ENCODE measurements at places on chromosomes 6 and 20.

DNA sequence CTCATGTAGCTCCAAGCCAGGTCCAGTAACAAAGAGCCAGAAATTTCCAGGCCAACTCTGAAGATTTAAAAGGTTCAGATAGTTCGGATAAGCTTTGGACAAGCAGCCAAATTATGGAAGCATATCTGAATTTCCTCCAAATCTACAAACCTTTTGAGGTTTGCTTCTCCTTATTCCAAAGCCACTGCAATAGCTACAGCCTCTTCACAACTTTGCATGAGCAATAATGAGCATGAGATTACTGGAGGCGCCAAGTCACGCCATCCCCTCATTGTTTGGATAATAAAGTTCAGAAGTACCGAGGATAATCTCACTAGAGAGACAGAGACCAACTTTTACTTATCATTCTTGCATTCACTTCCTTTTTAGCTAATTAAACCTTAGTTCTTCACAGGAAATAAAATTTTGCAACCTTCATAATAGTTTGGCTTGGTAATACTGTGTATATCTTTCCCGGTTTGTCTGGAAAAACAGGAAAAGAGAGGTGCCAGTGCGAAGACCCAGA, 329.6 kb upstream of the RSPO3 start:
- no peak for DNase-seq

- DNase-seq, result no peak
Observed at GRCh38 chr6:133404151-133404550, 163.0 kb downstream of the EYA4 start.

- no peak for DNase-seq
Observed at GRCh38 chr6:44289726-44290260, 19.5 kb downstream of the TMEM151B start.

DNA sequence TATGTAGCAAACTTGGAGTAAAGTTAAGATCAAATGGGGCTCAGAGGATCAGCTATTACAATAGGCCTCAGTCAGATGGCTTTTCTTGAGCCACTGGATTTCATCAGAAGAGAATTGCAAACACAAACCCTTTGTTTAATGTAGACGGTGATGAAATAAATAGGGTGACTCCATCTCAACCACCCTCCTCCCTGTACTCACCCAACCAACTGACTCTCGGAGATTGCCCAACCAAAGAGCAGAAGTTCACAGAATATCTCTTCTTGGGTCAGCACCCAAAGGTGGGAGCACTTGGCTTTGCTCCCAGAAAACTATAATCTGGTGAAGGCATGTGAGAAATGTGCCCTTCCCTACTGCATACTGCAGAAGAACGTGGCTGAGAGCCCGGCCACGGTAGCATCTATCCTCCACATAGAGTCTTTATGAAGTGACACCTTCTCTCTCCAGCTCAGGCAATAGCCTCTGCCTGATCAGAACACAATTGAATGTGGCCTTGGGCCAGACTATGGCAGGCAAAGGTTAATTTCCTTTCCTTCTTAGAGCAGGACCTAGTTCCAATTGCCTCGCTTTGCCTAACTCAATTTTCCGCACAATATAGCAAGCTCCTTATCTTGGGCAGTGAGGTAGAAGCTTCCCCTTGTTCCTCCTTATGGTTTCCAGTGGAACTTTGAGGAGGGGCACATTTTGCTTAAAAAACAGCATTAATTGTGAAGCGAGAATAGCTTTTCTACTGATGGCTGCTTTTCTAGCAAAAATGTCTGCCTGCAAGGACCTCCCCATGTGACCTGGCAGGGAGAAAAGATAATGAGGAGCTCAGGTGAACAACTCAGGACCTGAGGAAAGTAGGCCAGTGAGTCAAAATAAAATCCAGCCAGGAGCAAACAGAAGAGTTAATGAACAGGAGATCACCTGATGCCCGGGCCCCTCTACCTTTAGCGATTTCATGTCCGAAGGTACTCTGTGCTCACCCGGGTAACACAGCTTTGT, 79.4 kb downstream of the GFOD1 start:
- no peak for DNase-seq

DNA sequence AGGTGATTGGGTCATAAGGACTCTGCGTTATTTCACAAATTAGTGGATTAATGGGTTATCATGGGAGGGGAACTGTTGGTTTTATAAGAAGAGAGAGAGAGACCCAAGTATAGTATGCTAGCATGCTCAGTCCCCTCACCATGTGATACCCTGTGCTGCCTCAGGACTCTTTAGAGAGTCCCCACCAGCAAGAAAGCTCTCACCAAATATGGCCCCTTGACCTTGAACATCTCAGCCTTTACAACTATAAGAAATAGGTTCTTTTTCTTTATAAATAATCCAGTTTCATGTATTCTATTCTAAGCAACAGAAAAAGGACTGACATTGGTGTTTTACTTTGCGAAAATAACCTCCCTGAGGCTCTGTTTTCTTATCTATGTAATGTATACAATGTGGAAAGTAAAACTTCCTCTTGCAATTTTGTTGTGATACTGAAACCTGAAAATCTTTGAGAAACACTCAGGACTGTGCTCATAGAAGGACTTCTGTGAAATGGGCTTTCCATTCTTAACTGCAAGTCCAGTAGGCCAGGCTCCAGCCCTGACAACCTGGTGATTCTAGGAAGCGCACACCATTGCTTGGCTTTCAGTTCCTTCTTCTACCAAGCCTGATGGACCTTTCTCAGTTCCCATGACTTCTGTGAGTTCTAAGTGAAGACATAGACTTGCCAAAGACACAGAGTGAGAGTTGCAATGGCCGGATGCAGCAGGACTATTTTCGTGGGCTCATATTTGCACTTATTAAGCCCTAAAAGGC, 21.9 kb downstream of the SIRPD start:
- no peak for DNase-seq

GRCh38 chr20:9578594-9578993, 64.2 kb downstream of the LAMP5 start:
- no peak for DNase-seq

- no peak for DNase-seq
Observed at GRCh38 chr20:14997791-14998190, 660.4 kb upstream of the FLRT3 start.

DNA sequence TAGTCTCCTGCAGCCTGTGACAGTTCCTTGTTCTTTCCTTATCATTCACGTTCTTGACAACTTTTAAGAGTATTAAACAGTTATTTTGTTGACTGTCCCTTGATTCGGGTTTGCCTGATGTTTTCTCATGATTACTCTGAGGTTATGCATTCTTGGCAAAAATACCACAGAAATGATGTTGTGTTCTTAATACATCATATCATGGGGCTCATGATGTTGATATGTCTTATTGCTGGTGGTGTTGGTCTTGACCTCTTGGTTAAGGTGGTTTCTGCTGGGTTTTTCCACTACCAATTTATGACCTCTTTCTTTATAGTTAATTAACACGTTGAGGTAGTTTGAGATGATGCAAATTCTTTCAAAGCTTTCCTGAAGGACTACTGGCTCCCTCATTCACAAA, 59.1 kb downstream of the ZHX3 start:
- no peak for DNase-seq

- DNase-seq, result no peak
Observed at GRCh38 chr6:135586844-135587243, 89.3 kb upstream of the AHI1 start.
